ENCODE measurements at places on chromosomes 2 and 18.

- DNase-seq = no peak
These were observed 101.7 kb downstream of the TTC32 start for GRCh38 chr2:19799881-19800780.

- no peak for DNase-seq
These were observed 325.4 kb downstream of the TSN start for GRCh38 chr2:122080871-122081270.

- DNase-seq = no peak
These were observed 30.3 kb downstream of the TNP1 start for GRCh38 chr2:216829533-216829932.

- DNase-seq = no peak
These were observed 35.8 kb upstream of the GRB14 start for GRCh38 chr2:164657129-164657528.

- DNase-seq = no peak
These were observed 138.5 kb upstream of the DLX2 start for GRCh38 chr2:172241222-172241621.

DNA sequence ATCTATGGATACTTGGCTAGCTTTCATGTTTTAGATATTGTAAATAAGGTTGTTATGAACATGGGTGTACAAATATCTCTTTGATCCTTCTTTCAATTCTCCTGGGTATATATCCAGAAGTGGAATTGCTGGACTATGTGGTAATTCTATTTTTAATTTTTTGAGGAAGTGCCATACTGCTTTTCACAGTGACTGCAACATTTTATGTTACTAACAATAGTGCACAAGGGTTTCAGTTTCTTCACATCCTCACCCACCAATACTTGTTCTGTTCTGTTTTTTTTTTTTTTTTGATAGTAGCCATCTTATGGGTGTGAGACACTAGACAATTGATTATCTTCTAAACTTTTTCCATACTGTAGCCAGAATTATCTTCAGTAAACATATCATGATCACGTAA lies 17.3 kb upstream of the NEUROD1 start:
- DNase-seq = no peak

GRCh38 chr2:7378591-7378990 lies 461.4 kb downstream of the RNF144A start:
- DNase-seq = no peak

DNA sequence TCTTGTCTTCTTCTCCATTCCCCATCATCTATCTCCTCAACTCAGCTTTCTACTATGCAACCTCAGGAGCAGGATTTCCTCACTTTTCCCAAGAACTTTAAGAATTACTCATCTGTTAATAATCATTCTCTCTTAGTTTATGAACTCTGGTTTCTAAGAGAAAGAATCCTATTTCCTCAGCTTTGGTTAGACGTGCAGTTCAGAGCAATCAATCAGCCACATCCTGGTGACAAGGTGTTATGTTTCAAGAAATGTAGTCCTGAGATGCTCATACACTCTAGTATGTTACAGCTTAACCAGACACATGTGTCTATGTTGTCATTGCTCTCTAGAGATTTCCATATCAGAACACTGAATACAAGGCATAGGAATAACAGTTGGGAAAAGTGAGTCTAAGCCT lies 277.9 kb downstream of the MBD2 start:
- no peak for DNase-seq

DNA sequence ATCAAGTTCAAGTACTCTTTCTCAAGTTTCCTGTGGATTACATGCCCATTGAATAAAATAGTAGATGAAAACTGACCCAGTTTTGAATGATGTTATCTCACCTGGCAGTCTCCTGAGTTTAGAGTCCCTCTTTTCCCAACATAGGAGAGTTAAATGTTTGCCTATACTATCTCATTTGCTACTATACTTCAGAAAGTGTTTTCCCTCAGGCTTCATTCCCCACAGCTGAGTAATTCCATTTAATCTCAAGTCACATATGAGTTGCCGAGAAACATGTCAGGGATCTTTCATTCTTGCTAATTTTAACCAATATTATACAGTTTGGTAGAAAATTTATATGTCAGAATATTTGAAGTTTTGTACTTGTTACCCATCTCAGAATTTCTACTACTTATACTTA lies 150.4 kb upstream of the CDH19 start:
- DNase-seq = no peak

DNA sequence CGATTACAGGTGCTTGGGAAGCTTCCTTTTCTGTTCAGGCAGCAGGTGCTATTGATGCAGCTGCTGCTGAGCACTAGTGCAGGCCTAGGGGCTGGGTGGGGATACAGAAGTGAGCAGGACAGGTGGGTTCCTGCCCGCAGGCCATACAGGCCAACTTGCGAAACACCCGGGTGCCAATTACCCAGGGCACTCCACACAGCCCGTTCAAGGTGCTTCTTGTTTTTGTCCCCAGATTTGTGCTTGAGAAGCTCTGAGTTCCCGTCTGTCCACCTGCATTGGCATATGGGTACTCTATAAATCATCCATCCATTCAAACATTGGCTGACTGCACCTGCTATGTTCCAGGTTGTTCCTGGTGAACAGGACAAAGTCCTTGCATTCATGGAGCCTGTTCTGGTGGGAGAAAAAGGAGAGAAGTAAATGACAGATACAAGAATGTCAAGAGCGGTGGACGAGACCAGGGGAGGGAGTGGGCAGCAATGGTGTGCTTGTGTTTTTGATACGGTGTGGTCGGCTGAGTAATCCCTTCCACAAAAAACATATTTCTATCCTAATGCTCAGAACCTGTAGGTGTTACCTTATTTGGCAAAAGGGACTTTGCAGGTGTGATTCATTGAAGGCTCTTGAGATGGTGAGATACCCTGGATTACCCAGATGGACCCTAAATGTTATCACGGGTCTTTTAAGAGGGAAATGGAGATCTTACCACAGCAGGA lies 31.4 kb downstream of the SH3BP4 start:
- no peak for DNase-seq

DNA sequence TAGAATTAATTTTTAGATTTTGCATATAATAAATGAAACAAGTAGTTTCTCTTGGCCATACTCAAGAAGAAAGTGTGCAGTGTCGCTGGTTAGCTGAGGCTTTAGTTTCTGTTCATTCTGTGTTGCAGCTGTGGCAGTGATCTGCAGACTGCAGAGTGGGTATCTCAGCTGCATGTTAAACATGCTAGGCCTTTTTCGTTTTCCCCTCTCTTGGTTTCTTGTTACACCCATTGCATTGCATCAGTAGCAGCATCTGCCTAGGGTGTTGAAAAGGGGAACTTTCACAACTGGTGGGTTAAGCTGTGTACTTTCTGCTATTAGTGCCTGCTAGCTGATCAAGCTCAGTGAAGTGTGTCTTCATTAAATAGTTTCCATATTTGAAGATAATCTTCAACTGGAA lies 51.3 kb downstream of the ACSL3 start:
- DNase-seq = peak; percentile 20

- no peak for DNase-seq
These were observed 244.1 kb downstream of the PHLPP1 start for GRCh38 chr18:62959481-62959880.

- DNase-seq = peak; percentile 87
These were observed 80.7 kb upstream of the LDLRAD4 start for GRCh38 chr18:13137670-13138419.

DNA sequence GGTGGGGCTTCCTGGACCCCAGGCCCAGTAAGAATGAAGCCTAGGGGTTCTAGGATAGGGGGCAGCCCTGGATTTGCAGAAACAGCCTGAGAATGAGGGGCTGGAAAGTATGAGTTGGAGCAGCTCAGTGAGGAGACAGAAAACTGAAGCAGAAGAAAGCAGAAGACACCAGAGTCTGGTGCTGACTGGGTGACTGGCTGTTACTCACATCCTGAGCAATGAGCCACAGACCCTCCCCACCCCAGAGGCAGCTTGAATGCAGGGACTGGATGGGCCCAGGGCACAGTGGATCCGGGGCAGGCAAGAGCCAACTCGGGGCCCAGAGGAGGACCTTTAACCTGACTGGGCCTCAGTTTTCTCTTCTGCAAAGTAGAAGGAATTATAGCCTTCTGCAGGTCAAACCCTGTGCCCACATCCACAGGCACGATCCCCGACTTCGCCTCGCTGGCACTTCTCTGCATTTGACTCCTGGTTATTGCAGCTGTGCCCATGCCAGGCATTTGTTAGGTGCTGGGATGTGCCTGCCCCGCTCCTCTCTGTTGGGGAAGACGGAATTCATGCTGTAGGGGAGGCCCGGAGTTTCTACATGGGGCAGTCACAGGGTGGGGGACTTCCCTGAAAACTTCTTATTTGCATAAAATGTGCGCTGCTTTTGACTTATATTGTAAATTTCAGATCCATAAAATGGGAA lies 8.5 kb downstream of the STEAP3 start:
- no peak for DNase-seq

DNA sequence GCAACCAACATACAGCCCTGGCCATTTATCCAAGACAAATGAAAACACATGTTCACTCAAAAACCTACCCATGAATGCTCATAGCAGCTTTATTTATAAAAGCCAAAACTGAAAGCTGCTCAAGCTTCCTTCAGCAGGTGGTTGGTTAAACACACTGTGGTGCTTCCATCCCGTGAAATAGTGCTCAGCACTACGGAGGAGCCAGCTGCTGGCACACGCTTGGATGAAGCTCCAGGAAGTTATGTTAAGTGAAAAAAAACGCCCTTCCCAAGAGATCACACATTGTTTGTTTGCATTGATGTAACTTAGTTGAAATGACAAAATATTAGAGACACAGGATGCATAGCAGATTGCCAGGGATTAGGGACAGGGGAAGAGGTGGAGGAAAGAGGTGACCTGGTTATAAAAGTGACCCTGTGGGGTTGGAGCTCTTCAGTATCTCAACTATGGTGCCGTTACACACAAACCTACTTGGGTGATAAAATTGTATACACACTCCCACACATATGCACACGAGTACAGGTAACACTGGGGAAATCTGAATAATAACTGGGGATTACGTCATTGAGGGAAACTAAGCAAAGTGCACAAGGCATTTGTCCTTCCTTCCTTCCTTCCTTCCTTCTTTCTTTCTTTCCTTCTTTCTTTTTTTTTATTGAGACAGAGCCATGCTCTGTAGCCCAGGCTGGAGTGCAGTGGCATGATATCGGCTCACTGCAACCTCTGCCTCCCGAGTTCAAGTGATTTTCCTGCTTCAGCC lies 6.2 kb upstream of the ALPG start:
- DNase-seq = no peak

GRCh38 chr2:200455958-200456421 lies 53.9 kb downstream of the KCTD18 start:
- peak; percentile 76 for DNase-seq

- DNase-seq = no peak
These were observed 139.5 kb upstream of the NABP1 start for GRCh38 chr2:191538334-191538903.

DNA sequence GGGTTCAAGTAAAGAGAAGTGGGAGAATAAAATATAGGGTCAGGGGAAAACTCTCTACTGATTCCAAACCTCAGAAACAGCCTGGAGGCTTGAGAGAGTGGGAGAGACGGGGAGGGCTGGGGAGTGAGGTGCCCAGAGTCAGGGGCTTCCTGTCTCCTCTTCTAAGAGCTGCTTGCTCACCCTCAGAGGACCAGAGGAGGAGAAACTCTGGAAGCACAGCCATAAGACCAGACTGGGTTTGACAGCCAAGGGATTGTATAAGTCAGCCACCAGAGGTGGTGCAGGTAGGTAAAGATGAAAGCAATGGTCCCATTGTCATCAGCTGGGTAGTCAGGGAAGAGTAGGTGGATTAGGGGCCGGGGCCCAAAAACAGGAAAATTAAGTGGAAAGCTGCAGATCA lies 259.4 kb downstream of the TNS1 start:
- no peak for DNase-seq

DNA sequence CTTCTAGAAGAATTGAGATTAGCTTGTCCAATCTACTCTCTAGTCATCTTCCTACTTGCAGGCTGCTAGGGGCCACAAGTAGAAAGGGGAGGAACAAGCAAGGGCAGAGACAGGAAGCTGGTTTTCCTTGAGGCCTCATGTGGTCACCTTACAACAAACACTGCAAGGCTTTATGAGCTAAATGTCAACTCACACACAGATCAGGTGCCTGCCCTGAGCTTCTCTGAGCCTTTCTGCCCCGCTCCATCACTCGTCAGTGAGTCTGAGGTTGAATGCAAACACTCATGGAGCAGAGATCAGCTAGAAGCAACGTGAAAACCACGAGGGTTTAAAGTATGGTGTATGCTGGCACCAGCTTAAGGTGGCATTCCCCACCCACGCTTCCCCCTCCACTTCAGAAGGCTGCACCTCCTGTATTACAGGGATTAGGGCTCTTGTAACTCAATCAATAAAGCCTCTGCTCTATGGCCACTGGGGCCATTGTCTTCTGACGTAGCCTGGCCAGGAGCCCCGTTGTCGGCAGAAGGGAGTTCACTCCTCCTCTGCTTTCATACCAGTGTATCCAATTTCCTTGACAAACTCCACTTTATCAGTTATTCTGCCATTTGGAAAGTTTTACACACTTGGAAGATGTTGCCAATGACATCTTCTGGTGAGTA lies 5.4 kb upstream of the CRYGC start:
- peak; percentile 27 for DNase-seq

DNA sequence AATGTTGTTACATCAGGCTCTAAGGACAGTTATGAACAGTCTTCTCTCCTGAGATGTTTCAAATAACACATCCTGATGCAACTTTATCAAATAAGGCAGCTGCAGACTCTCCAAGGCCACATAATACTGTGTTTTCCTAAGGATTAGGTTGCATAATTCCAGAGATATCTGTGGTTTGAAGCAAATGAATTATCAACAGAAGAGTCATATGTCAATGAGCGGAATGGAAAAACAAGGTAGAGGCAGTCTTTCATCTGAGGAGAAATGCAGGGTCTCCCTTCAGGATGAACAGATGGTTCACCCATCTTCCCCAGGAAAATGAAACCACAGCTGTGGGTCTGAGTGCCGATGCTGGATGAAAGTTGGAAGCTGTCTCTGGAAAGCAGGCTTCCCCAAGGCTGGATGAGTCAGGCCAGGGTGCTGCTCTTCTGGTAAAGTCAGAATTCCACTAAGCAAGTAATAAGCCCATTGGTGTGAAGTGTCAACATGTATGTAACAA lies 22.2 kb downstream of the LYG1 start:
- DNase-seq = no peak

DNA sequence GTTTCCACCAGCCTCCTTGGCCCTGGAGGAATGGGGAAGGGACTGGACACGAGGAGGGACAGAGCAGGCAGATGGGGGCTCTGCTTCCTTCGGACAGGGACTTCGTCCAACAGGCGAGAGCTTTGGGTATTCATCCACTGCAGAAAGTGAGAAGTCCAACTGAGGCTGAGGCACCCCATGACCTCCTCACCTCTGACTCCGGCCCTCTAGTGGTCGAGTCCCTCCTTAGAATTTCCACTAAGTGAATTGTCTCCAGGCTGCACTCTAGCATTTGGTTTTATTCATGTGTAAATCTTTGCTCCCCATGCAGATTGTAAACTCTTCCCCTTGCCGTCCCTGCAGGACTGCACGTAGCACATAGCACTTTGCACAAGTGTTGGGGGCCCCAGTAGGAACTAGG lies 75.6 kb downstream of the TMEM247 start:
- DNase-seq = peak; percentile 25

Data from activated CD4-positive, alpha-beta T cell treated with anti-CD3 and anti-CD28 coated beads, Interleukin-2, amount 50 U/mL, for 16 hours (primary cell).